ENCODE measurements at places on chromosomes 5 and 9. TPM values are rescaled to one million over a fixed set of nuclear protein-coding genes. Genes with fewer than 3 reads are reported as not detected.

Gene CARD9
- 1.6 TPM for total RNA-seq

- no peak overlapping the region for H3K27ac ChIP-seq
- H3K4me3 ChIP-seq, result no peak overlapping the region
- no peaks in the 10 kb centered on the region for H3K36me3 ChIP-seq
- no peaks in the 10 kb centered on the region for H3K27me3 ChIP-seq
Measured at GRCh38 chr9:91711755-91712601, 238.1 kb downstream of the ROR2 start.

DNA sequence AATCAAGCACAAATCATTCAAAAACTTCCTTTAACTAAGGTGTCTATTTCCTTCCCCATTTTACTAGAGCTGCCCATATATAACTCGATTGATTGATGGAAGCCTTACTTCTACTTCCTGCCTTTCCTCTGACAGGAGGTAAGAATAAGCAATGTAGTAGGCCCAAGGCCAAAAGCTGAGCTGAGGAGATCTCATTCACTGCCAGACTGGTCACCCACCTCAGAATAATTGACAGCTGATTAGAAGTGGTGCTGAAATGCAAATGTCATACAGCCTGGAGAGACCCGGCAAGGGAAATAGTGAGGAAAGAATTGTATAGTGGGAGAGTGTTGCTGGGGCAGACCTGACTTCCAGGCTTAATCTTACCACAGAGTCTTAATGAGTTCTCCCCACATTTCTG, 239.9 kb downstream of the SAXO1 start:
- H3K4me3 ChIP-seq, result no peak overlapping the region
- DNase-seq, result no peak
- H3K27me3 ChIP-seq, result no peaks in the 10 kb centered on the region
- no peaks in the 10 kb centered on the region for H3K4me1 ChIP-seq

DNA sequence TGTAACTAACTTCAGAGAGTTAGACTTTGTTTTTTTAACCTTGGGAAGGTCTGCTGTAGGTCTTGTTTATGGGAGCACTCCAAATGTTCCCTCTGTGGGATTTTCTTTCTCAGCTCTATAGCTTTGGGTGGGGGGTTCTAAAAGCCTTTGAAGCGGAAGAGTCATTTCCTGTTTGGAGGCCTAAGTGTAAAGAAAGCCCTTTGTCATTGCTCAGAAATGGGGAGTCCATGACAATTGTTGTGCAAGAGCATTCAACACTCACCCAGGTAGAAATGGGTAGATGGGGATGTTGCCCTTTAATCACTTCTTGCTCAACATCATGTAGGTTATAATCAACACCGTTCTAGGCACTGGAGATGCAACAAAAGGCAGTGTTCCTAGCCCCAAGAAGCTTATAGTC, 30.3 kb upstream of the MAST4 start:
- no peaks in the 10 kb centered on the region for H3K4me1 ChIP-seq
- no peak overlapping the region for H3K4me3 ChIP-seq
- DNase-seq, result no peak
- H3K27me3 ChIP-seq, result peaks cover 13% of the 10 kb centered on the region

Gene RLN2
- total RNA-seq, result 4.0 TPM

GRCh38 chr5:115402822-115403577, 106.5 kb upstream of the CCDC112 start:
- H3K27ac ChIP-seq, result no peak overlapping the region
- H3K36me3 ChIP-seq, result no peaks in the 10 kb centered on the region
- DNase-seq, result no peak
- H3K4me1 ChIP-seq, result no peaks in the 10 kb centered on the region
- H3K4me3 ChIP-seq, result no peak overlapping the region
- peaks cover 3% of the 10 kb centered on the region for H3K27me3 ChIP-seq

DNA sequence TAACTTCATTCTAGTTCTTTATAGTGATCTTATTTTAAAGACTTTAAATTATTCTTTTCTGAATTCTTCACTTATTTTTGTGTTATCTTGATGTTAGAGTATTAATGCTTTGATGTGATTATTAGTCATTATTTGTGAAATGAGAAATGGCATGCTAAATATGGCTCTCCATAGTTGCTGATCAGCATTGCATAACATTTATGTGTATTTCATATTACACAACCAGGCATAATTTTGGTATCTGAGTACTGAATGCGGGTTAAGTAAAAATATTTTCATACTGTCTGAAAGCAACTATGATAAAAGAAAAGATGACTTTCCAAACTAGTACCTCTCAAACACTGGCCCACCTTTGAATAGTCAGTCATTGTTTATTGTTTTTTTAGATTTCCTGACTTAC, 41.1 kb upstream of the CCNH start:
- H3K27ac ChIP-seq, result no peak overlapping the region
- DNase-seq, result no peak
- no peaks in the 10 kb centered on the region for H3K36me3 ChIP-seq
- peaks cover 5% of the 10 kb centered on the region for H3K4me1 ChIP-seq
- H3K27me3 ChIP-seq, result no peaks in the 10 kb centered on the region

DNA sequence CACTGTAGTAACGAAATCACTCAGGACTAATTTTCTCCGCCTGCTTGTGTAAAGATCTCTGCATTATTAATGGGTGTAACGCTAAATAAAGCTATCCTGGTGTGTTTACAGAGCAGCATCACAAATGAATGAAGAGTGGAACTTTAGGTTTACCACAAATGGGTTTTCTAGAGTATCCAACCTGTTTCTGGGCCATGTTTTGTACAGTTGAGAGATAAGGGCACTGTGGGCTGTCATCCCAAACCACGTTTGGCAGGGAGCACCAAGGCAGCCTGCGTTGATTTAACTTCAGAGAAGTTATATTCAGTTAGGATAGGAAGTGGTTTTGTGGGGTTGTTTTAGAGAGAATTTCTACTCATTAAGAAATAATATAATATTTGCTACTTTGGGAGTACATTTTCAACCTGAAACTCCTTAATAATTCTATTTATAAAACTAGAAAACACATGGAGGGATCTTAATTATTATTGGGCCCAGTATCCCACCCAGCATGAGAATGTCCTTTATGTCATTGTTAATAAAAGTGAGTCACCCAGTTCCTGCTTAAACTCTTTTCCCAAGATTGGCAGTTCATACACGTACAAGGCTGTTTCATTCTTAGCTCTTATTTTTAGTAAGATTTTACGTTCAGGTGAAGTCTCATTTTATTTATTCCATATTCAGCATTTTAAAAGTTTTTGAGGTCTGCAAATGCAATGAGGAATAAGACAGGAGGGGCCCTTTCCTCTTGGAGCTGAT, 8.0 kb downstream of the KCNN2 start:
- H3K27ac ChIP-seq, result no peak overlapping the region
- H3K36me3 ChIP-seq, result no peaks in the 10 kb centered on the region
- no peak overlapping the region for H3K4me3 ChIP-seq
- no peak for DNase-seq

- no peaks in the 10 kb centered on the region for H3K27me3 ChIP-seq
- H3K36me3 ChIP-seq, result no peaks in the 10 kb centered on the region
- no peak for DNase-seq
- no peak overlapping the region for H3K4me3 ChIP-seq
- H3K4me1 ChIP-seq, result no peaks in the 10 kb centered on the region
Measured at GRCh38 chr9:111825468-111826145, 30.9 kb upstream of the SHOC1 start.

DNA sequence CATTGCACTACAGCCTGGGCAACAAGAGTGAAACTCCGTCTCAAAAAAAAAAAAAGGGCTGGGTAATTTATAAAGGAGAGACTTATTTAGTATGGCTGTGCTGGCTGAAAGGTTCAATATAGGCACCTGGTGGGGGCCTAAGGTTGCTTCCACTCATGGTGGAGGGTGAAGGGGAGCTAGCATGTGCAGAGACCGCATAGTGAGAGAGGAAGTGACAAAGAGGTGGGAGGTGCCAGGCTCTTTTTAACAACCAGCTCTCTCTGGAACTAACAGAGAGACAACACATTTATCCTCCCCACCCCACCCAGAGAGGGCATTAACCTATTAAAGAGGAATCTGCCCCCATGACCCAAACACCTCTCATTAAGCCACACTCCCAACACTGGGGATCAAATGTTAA, 28.9 kb upstream of the SERINC5 start:
- H3K27me3 ChIP-seq, result no peaks in the 10 kb centered on the region
- no peak overlapping the region for H3K4me3 ChIP-seq
- no peak overlapping the region for H3K27ac ChIP-seq
- no peaks in the 10 kb centered on the region for H3K36me3 ChIP-seq
- no peak for DNase-seq

GRCh38 chr5:124289641-124290311, 456.7 kb downstream of the ZNF608 start:
- no peak overlapping the region for H3K4me3 ChIP-seq
- no peaks in the 10 kb centered on the region for H3K27me3 ChIP-seq
- no peak for DNase-seq

DNA sequence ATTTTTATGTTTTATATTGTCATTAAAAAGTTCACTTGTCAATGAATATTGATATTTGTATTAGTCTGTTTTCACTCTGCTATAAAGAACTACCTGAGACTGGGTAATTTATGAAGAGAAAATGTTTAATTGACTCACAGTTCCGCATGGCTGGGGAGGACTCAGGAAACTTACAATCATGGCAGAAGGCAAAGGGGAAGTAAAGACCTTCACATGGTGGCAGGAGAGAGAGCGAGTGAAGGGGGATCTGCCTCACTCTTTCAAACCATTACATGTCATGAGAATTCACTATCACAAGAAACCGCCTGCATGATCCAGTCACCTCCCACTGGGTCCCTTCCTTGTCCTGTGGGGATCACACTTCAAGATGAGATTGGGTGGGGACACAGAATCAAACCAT, 27.4 kb downstream of the SRD5A1 start:
- H3K36me3 ChIP-seq, result peaks cover 17% of the 10 kb centered on the region
- no peaks in the 10 kb centered on the region for H3K27me3 ChIP-seq

Gene ANKRD55
- not detected for total RNA-seq

- no peaks in the 10 kb centered on the region for H3K36me3 ChIP-seq
- DNase-seq, result no peak
- peaks cover 34% of the 10 kb centered on the region for H3K27me3 ChIP-seq
- peaks cover 4% of the 10 kb centered on the region for H3K4me1 ChIP-seq
- H3K27ac ChIP-seq, result no peak overlapping the region
Measured at GRCh38 chr9:1057910-1058309, 7.8 kb downstream of the DMRT2 start.

DNA sequence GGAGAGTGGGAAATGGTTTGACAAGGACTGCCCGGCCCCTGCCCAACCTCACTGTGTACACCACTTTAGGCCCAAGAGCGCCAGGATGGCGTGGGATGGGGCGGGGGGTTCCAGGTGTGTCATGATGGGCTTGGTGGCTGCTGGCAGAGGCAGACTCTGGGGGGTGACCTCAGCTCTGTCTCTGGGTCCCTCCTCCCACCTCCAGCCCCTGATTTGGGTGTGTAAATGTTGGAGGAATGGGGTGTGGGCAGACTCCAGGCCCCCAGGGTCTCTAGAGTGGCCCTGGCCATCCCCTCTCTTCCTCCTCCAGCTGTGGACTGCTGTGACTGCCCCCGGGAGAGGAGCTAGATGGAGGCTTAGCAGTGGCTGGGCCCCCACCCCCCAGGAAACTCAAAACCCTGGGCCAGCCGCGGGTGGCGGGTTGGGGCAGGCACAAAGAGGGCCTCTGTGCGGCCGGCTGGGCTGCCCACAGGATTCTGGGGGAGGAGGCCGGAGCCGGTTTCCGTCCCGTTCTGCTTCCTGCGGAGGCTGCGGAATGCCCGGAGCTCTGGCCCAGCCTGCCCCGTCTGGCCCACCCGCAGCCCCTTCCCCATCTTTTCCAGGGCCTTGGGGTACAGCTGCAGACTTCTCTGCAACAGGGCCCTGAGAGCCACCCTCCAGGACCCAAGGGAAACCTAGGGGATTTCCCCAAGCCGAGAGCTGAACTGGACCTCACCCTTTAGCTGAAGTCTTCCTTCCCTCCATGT, 23.1 kb downstream of the CXXC5 start:
- H3K27me3 ChIP-seq, result no peaks in the 10 kb centered on the region
- H3K27ac ChIP-seq, result peak overlapping the region; percentile 45
- no peak for DNase-seq
- H3K36me3 ChIP-seq, result no peaks in the 10 kb centered on the region
- peaks cover 33% of the 10 kb centered on the region for H3K4me1 ChIP-seq

Gene GARNL3
- 21.4 TPM for total RNA-seq

GRCh38 chr5:109826-110225, 17.9 kb downstream of the PLEKHG4B start:
- no peaks in the 10 kb centered on the region for H3K27me3 ChIP-seq
- H3K27ac ChIP-seq, result no peak overlapping the region
- no peak overlapping the region for H3K4me3 ChIP-seq
- DNase-seq, result no peak
- peaks cover 6% of the 10 kb centered on the region for H3K4me1 ChIP-seq

GRCh38 chr9:33106827-33107621, 30.6 kb upstream of the SMU1 start:
- H3K4me3 ChIP-seq, result no peak overlapping the region
- DNase-seq, result no peak
- no peaks in the 10 kb centered on the region for H3K4me1 ChIP-seq
- no peaks in the 10 kb centered on the region for H3K27me3 ChIP-seq

- H3K4me1 ChIP-seq, result peaks cover 11% of the 10 kb centered on the region
- no peaks in the 10 kb centered on the region for H3K36me3 ChIP-seq
- H3K4me3 ChIP-seq, result no peak overlapping the region
- no peak for DNase-seq
- H3K27me3 ChIP-seq, result no peaks in the 10 kb centered on the region
Measured at GRCh38 chr5:119789406-119790117, 160.2 kb downstream of the FAM170A start.

DNA sequence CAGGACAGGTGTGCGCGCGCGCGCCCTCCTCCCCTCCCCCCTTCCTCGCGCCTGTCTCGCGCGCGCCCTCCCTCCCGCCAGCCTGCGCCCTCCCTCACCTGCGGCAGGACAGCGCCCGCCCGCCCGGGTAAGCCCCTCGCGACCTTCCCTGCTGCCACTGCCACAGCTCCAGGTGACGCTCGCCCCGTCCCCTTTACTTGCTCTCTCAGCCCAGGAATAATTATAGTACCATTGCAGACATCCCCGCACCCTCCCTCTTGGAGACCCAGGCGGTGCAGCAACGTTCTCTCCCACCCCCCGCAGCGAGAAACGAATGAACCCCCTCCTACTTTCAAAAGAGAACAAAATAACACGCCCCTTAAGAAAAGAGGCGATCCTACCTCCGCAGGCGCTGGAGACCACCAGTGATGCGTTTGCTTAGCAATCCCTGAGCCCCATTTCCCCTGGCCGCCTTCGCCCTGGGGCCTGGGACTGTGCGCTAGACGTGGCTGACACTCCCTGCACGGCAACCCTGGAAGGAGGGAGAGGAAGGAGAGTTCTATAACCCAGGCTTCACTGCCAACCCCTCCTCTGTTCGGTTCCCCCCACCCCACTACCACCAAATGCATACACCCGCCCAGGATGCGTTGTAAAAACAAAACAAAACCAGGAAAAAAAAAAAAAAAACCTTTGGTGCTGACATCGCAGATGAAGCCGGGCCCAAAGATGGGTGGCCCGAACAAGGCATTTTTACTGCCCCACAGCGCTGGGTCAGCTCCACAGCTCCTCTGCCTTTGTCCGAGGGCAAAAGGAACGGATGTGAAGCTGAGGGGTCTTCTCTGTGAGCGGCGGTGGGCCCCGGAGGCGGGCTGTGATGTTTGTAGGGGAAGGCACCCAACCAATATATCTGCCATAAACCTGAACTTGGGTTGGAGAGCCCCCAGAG, 5.6 kb upstream of the PURA start:
- peaks cover 18% of the 10 kb centered on the region for H3K4me1 ChIP-seq
- H3K36me3 ChIP-seq, result no peaks in the 10 kb centered on the region
- DNase-seq, result no peak
- H3K27ac ChIP-seq, result peak overlapping the region; percentile 89
- peak overlapping the region; percentile 87 for H3K4me3 ChIP-seq

Gene FKBP15
- total RNA-seq, result 26.9 TPM

Gene NDOR1
- 35.1 TPM for total RNA-seq

All from progenitor cell of endocrine pancreas (in vitro differentiated cells).